ENCODE measurements at places on chromosomes 6 and 20. TPM values are rescaled to one million over a fixed set of nuclear protein-coding genes. Genes with fewer than 3 reads are reported as not detected.

GRCh38 chr6:53837865-53838769 is 43.3 kb downstream of the LRRC1 start:
- DNase-seq: peak; percentile 82

DNA sequence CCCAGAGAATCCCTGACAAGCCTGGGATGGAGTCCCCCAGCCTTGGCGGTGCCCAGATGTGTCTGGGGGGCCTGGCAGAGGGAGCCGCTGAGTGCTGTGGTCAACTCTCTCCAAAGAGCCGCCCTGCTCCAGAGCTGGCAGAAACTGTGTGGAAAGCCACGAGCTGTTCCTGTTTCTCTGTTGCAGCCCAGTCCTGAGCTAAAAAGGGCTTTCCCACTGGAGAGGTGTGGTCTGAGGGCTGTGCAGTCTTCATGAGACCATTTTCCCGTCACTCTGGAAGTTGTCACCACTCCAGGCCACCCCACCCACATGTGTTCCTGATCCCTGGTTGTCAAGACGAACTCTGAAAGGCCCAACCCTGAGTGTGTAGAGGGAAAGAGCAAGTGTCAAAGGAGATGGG is 99.7 kb upstream of the KCNK16 start:
- DNase-seq: peak; percentile 30

Gene NOL7
- total RNA-seq: 46.5 TPM

Gene CAGE1
- total RNA-seq: 2.6 TPM

Gene THEMIS
- total RNA-seq: 3.1 TPM

Measured in umbilical cord (tissue), 2 donors.